Posterior vena cava (tissue), 2 donors: ENCODE measurements at places on chromosomes 3 and 15.

DNA sequence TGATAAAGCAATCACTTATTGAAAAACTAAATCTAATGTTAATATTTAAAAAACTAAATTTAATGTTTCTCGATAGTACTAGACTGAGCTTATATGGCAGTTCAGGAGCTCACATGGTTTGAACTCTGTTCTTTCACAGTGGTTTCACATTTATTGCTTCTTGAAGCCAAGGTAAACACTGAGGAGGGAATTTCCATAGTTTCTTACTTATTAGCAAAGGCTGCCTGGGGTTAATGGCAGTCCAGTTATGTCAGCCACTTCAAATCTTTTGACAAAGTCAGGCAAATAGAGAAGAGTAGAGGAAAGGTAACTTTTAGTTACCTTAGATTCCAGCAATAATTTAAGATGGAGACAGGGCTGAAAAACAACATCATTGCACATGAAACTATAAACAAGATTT is 831.5 kb downstream of the ROBO2 start:
- DNase-seq: no peak

- DNase-seq: no peak
Observed at GRCh38 chr3:77283108-77283507, 243.2 kb downstream of the ROBO2 start.

GRCh38 chr3:185778821-185779220 is 46.0 kb downstream of the IGF2BP2 start:
- DNase-seq: no peak

GRCh38 chr15:60392601-60392985 is 5.2 kb downstream of the ANXA2 start:
- DNase-seq: no peak

DNA sequence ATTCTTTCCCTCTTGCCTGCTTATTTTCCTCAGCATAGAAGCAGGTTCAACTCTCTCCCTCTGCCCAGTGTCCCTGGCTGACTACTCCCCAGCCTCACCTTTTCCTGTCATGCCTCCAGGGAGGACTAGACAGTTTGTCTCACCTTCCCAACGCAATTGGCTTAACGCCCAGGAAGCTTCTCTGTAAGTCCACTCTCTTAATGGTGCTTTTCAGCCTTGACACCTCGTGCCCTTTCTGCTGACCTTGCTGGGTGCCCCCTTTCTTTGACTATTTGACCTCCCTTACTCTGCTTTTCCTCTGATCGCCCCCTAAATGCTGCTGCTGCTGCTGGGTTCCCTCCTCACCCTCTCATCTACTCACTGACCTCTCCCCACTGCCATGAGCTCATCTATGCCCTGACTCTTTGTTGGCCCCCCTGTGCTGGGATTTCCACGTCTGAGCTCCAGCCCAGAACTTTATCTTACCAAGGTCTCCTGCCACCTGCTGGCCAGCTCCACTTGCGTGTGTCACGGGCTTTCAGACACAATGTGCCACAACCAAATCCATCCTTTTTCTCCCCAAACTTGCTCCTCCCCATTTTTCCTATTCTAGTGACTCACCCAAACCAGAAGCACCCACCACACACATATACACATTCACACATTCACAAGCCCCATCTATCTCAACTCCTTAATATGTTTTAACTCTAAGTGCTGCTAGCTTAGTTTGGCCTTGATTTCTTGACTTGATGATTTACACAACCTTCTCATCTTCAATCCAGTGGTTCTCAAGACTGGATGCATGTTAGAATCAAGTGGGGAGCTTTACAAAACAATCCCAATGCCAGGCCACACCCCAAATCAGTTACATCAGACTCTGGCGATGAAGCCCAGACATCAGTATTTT is 16.6 kb downstream of the EPB42 start:
- peak; percentile 84 for DNase-seq

DNA sequence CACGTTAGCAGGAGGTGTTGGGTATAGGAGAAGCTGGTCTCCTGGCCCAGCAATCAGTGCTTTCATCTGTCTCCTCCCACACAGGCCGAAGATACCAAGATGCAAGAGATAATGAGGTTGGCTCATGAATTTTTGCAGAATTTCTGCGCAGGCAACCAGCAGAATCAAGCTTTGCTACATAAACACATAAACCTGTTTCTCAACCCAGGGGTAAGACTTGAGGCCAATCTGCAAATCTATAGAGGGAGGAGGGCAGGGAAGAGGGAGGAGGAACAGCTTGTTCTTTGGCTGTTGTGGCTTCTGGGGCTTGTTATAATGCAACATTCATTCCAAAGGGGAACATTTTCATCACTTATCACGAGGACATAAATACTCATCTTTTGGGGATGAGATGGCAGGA is 195.3 kb downstream of the ITPR1 start:
- DNase-seq: no peak

- no peak for DNase-seq
Observed at GRCh38 chr15:39474657-39475056, 106.2 kb upstream of the THBS1 start.

GRCh38 chr3:112362221-112362620 is 29.3 kb downstream of the CD200 start:
- no peak for DNase-seq

DNA sequence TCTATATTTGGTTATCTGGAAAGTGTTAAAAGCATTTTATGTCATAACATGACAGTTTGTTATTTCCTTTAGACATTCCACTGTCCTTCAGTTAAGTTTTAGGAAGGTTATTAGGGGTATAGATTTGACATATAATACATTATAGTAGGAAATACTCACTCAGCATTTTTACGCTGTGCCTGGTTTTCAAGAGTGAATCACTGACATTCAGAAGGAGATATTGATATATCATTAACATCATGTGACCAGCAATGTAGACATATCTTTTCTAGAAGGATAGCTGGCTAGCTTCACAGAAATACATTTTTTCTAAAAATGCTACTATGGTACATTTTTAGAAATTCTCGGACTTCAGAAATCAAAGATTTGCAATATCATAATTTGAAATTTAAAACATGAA is 57.6 kb downstream of the OPA1 start:
- DNase-seq: no peak

DNA sequence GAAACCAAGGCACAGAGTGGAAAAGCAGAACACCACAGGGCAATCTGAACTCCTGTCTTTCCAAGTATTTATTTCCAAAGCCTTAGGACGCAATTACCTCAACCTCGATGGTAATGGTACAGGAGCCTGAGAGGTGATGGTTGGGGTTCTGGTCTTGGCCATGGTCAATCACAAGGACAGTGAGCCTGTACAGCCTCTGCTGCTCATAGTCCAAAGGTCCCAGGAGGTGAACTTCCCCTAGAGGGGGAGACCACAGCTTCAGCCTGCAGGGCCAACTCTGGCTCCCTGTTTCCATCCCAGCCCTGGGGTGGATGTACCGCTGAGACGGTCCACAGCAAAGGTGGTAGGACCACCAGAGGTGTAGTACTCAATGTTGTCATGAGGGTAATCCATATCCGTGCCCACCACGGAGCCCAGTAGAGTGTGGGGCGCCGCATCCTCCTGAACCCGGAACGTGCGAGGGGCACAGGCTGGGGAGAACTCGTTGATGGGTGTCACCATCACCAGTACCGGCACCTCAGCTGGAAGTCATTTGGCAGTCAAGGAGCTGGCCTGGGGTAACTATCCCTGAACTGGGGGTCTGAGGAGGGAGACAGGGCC is 6.1 kb downstream of the CDHR4 start:
- DNase-seq: peak; percentile 62

DNA sequence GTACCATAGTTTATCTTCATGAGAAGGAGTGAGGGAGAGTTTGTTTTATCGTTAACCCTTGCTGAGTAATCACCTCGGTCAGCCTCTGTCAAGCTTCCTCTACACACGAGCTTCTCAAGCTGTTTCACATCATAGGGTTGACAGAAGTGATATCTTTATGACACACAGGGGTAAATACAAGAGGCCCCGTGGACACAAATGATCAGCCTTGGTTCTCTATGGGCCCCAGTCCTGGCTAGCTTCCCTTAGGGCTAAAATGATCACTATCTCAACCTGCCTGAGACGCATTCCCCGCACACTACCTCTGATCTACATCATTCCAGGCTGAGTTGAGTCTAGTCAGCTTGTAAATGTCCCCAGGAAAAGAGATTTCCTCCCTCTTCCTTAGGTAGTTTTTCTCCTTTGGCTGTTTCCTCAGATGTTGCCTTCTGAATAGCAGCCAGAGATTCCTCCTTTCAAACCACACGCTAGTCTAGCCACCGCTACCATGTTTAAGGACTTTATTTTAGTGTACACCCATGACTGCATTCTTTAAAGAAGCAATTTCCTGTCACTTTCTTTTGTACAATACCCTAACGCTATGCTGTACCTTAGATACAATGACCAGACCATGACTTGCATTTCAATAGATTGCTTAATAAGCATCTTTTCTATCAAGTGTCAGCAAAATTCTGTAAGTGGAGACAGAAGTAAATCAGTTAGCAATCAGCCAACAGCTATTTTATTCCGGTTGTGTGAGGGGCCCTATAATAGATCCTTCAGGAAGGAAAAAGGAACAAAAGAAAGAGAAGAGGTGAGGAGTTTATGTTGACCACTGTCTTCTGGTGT is 35.1 kb upstream of the PPARG start:
- no peak for DNase-seq

GRCh38 chr3:140225996-140226395 is 291.0 kb downstream of the CLSTN2 start:
- no peak for DNase-seq

DNA sequence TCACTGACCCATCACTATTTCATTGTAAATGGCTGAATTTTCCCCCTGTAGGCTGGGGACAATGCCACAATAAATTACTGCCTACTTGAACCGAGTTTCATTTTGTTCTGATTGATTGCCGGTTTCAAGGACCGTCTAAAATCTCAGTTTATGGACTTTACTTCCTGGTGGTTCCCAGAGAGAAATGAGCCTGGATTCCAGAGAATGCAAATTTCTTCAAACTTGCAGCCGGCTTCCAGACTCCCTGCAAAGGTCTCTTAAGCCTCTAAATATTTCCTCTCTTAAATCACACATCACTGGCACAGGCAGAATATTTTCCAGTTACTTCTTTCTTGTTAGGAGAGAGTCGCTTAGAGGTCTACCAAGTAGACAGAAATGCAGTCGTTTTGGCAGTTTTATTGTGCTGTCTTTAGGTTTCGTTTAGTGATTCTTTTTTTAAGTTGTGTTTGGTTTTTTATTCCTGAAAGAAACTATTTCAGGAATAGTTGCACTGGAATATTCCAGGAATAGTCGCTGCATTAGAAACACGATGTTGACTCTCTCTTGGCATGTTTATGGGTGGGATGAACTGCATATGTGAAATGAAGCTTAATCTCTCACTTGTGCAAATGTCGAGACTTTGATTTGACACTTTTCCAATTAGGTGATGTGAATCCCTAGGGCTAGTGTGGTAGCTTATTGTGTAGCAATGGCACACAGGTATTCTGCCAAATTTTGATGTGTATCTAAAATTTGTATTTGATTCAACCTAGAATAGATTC is 284.1 kb upstream of the NR2E3 start:
- DNase-seq: no peak

GRCh38 chr15:50186752-50187151 is 4.8 kb downstream of the SLC27A2 start:
- DNase-seq: no peak

DNA sequence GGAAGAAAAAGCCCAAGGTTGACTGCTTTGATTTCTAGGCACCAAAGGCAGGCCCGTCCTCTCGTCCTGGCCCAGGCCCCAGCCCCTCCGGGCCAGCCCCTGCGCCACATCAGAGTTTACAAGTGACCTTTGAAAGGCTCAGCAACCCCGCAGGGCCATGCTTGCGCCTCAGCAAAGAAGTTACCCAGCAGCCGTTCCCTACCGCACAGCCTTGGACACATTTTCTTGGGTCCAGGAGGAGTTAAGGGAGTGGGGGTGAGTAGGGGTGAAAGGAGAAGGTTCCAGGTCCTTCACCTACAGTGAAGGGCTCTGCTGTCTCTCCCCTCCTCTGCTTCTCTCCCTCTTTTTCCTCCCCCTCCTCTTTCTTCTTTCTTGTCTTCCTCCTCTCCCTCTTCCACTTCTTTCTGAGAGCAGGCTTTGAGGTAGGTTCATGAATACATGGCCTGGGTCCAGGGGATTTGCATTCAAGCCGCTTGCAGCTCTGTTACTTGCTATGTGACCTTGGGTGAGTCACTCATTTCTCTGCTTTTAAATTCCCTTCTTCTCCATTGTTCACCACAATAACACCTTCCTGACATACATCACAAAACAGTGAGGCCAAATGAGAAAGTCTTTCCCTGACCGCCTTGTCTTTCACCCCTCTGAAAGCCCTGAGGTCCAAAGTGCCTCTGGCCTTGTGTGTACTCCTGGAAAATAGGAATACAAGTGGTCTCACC is 223.3 kb upstream of the TPRG1 start:
- DNase-seq: no peak

- DNase-seq: no peak
Observed at GRCh38 chr3:89702404-89702803, 595.0 kb downstream of the EPHA3 start.

DNA sequence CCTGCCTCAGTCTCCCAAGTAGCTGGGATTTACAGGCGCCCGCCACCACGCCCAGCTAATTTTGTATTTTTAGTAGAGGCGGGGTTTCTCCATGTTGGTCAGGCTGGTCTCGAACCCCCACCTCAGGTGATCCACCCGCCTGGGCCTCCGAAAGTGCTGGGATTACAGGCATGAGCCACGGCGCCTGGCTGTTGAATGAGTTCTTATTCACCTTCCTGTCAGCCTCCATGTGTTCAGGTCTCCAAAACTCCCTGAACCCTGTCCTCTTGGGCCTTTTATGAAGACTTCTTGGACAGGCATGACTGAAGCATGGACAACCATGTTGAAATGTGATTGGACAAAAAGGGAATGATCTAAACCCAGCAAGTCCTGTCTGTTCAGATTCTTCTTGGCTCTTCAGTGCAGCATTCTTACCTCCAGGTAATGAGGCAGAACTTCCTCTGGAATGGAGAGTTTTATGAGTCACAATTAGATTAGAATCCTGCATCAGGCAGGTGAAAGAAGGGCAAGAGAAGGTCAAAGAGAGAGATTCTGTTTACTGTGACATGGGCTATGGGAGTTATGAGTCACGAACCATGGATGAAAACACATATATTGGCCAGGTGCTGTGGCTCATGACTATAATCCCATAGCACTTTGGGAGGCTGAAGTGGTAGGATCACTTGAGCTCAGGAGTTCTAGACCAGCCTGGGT is 23.1 kb upstream of the EIF4A2 start:
- no peak for DNase-seq

DNA sequence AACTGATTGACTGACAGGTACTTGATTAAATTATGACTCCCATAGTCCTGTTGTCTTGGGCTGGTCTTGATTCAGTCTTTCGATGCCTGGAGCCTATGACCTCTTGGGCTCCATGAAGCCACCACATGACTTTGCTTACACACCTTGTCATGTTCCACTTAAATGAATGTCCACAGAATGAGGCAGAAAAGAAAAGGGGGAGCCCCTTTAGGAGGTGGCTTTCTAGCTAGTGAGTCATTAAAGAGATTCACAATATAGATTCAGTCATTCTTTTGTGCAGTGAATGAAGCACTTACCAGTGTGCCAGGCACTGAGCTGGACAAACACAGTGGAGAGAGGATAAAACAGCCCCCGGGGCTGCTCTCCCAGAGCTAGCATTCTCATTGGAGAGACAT is 17.1 kb downstream of the VIPR1 start:
- no peak for DNase-seq
